ENCODE measurements at places on chromosomes 2 and 18.

GRCh38 chr18:44111337-44111736 lies 569.4 kb upstream of the SETBP1 start:
- no peak for DNase-seq

DNA sequence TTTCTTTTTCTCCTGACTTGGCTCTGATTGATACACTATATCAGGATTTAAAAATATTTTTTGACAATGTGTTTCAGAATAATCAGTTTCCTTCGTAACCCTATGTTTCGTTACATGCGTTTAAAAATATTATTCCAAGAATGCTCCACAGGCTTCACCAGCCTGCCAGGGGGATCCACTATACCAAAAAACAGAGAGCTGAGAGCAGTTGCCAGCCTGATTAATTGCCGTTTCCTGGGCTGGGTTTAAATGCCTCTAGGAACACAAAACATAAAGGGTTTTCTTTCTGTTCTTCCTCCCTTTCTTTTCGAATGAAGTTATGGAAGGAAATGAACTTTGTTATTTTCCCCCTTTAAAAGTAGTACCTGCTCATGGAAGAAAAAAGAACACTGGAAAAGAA lies 47.9 kb downstream of the LRRFIP1 start:
- DNase-seq: no peak

- DNase-seq: no peak
Measured at GRCh38 chr2:113246606-113247005, 32.1 kb downstream of the PAX8 start.

DNA sequence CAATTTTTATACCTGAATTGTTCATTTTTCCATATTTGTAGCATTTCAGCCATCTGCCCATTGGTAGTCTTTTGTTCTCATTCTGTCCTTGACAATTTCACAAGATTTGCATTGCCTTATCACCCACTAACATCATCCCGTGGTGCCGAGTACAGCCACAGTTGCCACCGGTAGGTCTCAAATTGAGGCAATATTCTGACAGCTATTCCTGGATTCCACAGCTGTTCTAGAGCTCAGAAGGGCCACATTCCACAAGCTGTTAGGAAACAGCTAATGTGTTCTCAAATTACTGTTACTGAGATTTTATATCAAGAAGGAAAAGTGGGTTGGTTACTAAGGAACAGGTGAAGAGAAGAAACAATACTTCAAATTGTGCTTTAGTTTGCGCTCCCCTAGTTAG lies 178.8 kb downstream of the RPRM start:
- DNase-seq: no peak

DNA sequence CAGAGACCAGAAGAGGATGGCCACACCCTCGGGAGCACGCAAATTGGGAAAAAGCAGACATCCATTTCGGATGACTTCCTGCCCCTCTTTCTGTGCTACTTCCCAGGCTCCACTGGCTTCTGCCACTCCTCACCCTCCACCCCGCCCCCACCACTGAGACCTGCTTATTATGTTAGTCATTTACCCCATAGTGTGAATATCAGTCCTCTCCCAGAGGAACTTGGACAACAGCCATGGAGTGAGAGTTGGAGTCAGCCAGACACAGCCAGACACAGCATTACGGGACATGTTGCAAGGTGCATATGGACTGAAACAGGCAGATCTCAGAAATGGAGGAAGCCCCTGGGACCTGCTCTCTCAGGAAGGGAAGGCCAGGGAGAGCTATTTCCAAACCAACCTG lies 51.8 kb downstream of the CTIF start:
- DNase-seq: peak; percentile 10

DNA sequence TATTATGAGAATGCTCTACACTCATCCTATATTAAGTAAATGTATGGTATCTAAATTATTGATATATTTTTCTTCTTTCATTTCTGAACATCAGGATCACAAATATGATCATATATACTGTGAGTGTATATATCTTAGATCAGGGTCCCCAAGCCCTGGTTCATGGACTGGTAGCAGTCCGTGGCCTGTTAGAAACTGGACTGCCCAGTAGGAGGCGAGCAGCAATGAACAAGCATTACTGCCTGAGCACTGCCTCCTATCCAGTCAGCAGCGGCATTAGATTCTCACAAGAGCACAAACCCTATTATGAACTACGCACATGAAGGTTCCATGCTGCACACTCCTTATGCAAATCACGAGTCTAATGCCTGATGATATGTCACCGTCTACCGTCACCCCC lies 1247.1 kb upstream of the NXPH2 start:
- no peak for DNase-seq

GRCh38 chr18:63440219-63440618 lies 17.9 kb upstream of the VPS4B start:
- no peak for DNase-seq

- peak; percentile 79 for DNase-seq
Measured at GRCh38 chr2:69643602-69644505, at the start of gene AAK1. Gene AAK1 (minus strand): TSS chr2:69643739. CDS start chr2:69643040, 699 bp downstream.

GRCh38 chr2:43313642-43314017 lies 87.2 kb upstream of the ZFP36L2 start:
- DNase-seq: no peak

DNA sequence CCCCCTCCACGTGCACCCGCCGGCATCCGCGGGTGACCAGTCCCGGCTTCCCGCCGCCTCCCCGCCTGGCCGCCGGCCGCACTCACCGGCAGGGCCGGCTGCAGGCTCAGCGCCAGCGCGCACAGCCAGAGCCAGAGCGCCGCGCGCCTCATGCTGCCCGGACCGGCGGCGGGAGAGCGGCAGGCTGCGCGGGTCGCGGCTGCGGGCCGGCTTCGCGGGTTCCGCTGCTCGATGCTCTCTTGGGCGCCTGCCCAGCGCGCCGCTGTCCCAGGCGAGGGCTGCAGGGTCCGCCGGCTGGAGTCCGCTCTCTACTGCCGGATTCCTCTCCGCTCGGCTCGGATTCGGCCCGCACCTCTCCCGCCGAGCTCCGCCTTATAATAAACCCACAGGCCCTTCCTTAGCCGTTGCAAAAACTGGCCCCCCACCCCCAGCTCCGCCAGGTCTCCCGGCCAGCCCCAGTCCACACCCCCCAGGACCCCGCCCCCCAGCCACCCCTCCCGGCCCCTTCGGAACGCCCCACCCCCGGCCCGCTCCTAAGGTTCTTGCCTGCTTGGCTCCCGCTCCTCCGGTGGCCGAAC lies at the start of gene SDC1:
SDC1 (minus strand) TSS at position 415 of the 578 bp plus-strand sequence; CDS start at position 152, 263 bp downstream.
- DNase-seq: peak; percentile 69

- no peak for DNase-seq
Measured at GRCh38 chr18:37252854-37253393, 312.7 kb downstream of the CELF4 start.

GRCh38 chr2:239324456-239324855 lies 76.4 kb downstream of the HDAC4 start:
- no peak for DNase-seq

DNA sequence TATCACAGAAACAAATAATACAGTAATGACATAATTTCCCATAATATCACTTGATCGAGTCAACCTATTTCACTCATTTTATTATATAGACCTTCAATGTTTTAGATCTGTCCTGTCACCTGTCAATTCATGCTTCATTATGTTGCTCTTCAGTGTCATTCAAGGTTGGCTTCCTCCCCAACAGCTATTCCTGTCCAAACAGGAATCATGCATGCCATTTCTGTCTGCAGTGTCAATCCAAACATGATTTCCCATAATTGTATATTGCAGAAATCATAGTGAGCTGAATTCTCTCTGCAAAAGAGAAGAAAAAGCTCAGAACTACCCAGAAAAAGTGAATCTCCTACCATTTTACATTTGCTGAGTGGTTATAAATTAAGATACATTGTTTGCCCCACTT lies 628.6 kb downstream of the NR4A2 start:
- DNase-seq: no peak

DNA sequence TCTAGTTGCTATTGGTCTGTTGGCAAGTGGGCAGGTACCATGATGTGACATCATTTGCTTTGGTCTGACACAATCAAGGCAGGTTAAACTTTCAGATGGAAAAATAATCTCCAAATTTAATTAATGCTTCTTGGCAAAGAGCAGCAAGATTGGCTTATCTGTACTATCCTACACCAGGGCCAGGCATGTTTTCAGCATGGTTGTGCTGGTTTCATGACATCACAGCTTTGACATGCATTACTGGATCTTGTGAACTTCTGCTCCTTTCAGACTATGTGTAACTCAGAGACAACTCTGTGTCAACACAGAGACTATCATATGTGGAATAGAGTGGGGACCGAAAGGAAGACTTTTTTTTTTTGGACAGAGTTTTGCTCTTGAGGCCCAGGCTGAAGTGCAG lies 520.5 kb downstream of the TDRD15 start:
- no peak for DNase-seq

DNA sequence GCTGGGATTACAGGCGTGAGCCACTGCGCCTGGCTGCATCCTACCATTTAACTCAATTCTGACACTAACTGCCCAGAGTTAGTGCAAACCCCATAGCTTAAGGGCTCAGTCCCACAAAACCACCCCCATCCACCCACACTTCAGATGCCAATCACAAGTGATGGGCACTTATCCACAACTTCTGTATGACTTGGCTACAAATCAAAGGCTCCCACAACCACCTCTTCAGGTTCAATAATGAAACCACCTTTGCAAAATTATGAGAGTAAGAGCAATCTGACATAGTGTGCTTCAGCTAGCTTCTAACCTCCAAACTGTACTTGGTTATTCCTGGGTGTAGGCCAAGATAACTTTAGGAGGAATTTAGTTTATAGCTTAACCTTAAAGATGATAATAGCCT lies 51.3 kb upstream of the SLC35F5 start:
- no peak for DNase-seq

DNA sequence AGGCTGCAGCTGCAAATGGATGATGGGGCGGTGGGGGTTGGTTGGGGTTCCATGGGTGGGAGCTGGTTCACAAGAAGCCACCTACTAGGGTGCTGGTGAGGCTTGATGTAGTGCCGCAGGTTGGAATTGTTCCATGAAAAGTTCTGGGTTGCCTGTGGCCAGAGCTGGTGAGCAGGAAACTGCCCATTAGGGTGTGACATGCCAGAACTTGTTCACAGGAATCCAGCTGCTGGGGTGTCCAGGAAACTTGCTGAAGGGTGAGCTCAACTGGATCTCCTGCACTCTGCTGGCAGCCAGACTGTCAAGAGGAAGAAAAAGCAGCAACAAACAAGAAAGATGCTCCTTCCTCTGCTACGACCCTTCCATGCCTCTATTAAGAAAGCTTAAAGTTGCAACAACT lies 48.8 kb downstream of the MAP3K20 start:
- DNase-seq: no peak

DNA sequence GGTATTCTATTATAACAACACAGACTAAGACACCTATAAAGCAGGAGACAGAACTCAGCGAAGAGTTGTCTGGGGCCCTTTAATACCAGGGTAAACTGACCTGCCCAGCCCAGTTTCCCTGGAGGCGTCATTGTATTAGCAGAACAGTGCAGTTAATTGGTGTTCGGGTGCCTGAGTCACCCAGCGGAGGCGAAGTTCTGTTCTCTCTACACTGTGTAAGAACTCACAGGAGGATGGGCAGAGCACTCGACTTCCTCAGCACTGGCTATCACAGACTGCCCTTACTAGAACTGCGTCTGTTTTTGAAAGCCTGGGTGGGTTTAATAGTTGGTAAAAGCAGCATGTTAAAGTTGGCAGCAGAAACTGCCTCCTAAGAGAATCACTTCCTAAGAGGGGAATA lies 106.5 kb upstream of the ATP8B1 start:
- DNase-seq: no peak

DNA sequence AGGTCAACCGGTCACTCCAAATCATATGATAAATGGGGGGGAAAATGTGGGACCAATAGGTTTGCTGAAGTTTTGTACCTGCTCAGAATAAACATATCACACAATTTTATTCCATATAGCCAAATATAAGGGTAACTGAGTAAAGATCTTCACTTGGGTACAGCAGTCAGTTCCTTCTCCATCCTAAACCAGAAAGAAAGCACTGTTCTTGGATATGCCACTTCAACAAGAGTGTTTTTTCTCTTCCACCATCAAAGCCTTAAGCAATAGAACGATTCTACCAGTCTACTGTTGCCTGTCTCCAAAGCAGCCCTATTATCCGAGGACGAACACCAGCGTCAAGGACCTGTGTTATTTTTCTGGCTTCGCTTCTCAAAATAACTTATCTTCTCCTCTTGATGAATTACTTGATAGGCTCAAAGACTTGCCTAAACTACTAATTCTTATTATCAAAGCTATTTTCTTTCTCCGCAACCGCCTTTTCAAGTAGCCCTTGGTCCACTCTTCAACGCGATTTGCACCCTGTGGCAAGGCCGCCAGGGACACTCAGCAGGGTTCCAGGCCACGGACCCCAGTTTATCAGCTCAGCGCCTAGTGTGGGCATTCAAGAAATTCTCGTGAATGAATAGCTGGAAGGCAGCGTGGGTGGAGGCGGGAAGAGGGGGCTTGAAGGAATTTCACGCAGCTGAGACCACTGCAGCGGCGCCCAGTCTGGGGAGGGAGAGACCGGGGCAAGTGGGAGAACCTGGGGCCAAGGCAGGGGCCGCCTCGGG lies 646 bp downstream of the ALS2 start:
- no peak for DNase-seq

DNA sequence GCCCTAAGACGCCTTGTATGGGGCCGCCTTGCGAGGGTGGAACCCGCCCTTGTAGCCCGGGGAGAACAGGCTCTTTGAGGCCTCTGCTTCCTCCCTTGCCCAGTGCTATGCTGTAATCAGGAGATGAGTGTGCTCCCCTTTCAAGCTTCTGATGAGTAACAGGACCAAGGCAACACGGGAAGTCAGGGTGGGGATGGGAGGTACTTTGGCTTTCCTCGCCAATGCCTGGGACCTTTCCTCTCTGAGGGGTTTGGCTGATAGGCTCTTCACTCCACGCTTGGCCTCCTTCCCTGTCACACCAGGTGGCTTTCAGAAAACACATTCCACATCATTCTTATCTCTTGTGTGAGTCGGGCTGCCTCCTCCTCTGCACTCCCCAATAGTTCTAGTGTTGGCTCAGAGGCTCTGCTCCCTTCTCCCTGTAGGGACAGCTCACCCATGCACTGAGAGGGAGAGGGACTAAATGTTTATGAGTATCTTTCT lies 223.7 kb upstream of the TRIB2 start:
- DNase-seq: no peak

DNA sequence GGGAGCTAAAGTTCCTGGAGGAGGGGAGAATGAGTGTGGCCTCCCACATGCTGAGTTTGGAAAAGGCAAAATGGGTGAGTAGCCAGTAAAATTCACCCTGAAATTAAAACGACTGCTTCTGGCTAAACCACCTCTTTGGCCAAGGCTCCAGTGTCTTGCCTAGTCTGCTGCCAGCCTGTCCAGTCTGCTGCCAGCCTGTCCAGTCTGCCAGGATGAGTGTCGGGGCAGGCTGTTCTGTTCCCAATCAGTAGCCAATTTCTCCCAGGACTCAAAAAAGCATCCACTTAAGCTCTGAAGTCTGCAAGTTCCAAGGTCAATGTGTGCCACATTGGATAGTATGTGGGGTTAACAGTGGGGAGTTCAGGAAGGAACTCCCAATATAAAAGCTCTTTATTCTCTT lies 134.6 kb upstream of the KLHL29 start:
- DNase-seq: no peak

DNA sequence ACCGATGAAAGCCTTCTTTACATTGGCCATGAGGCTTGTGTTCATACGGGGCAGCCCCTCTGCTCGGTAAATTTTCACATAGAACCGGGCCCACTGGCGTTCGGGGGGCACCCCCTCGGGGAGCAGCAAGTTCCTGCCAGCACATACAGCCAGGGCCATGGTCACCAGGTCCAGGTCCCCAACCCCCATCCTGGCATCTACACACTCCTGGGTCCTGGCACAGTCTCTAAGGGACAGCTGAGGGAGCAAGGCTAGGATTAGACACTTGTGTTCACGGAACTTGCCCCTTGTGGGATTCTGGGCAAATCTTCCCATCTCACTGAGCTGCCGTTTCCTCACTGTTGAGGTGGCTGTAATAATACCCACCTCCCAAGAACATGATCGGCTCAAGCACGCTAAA lies 5.6 kb upstream of the OTOF start:
- DNase-seq: no peak

- DNase-seq: no peak
Measured at GRCh38 chr2:49715597-49715996, 561.3 kb upstream of the FSHR start.
